NCI-H2081 (cell line): ENCODE measurements at places on chromosomes 12 and 14.

- DNase-seq: no peak
These were observed 18.1 kb upstream of the TMEM106C start for GRCh38 chr12:47945341-47945728.

DNA sequence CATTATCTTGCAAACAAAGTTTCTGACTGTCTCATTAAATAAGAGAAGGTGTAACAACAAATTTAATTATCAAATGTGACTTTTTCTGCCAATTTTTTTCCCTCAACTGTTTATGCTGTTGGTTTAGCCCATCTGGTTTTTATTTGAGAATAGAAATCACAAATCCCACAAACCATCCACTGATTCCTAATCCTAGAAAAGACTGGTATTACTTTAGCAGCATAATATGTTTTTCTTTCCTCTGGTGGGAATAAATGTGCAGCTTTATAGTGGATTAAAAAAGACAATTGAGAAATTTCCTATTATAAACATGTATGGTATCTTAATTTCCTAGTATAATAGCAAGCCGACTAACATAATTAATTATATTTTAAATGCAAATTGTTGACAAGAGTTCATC lies 257.9 kb upstream of the FOXN3 start:
- DNase-seq: no peak

DNA sequence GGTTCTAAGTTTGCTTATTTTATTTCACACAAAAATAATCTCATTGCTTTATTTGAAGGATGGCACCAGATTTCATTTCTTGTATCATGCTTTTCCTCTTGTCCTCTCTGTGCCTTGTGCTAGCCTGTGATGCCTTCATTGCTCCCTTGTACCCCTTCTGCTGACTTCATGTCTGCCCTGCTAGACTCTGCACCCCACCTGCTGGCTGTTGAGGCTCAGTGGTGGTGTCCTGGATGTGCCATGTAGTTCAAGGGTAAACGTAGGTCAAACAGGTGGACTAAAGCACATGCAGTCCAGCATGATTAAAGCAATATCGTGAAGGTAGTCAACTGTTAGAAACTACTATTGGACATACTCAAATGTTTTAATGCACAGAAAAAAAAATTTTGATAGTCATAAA lies 21.6 kb downstream of the MRPS35 start:
- DNase-seq: no peak

- DNase-seq: no peak
These were observed 56.2 kb downstream of the CCNK start for GRCh38 chr14:99537399-99537798.

DNA sequence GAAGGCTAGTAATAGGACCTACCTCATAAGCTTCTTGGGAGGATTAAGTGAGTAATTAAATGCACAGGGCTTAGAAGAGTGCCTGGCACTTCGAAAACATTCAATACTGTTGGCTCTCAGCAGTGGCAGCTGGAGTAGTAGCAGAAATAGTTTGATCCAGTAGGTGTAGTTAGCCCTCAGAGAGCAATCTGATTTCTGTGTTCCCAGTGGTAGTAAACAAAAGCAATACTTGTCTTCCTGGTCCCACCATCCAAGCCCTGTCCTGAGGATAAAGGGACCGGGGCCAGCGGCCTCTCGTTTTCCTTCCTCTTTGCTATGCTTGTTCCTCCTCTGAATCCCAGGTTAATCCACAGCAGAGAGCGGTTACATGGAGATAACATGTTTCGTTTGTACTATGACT lies 131.6 kb downstream of the SAMD4A start:
- DNase-seq: no peak

DNA sequence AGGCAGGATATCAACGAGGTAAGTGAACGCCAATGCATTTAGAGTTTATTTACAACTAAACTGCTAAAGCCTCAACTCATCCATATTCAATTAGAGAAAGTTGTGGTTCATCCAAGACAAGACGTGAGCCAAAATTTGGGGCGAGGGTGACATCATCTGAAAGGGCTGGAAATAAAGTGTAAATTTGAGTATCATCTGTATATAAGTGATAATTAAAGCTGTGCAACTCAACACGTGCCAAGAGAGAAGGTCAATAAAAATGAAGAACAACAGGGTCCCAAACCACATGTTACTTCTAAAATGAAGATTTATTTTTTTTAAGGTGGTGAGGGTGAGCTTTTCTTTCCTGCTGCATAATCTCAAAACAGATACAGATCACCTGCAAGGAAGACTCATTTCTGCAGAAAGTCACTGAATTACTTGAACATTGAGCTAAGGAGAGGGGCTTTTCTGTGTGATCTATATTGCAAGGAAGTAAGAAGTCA lies 203.6 kb downstream of the EFCAB11 start:
- no peak for DNase-seq
